Retina (tissue), 1 donor: ENCODE measurements at places on chromosomes 13 and 19.

GRCh38 chr19:14437578-14438140 is 4.6 kb downstream of the PKN1 start:
- no peak for DNase-seq

- DNase-seq: no peak
Measured at GRCh38 chr19:15437355-15438123, 12.2 kb downstream of the WIZ start.

DNA sequence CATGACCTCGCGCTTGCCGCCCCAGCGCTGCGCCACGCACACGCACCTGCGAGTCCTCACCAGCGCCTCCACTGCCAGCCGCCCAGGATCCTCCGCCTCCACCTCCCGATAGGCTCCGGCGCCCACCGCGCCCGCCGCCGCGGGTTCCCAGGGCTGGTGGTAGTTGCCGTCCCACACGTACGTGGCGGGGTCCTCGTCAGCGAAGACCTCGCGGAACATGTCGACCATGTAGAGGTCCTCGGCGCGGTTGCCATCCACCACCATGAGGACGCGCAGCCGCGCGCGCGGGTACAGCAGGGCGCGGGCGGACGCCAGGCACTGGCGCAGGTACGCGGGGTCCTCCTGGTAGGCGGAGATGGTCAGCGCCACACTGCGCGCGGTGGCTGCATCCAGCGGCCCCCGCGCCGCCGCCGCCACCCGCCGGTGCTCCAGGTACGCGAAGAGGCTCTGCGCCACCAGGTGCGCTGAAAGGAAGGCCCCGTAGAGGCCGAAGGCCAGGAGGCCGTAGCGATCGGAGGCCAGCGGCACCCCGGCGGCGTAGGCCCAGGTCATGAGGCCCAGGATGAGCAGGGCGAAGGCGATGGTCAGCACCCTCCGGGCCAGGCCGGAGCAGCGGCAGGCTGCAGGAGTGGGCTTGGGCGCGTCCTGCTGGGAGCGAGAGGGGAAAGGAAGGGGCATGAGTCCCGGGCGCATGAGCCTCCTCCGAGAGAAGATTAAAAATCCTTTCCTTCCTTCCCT is 4.4 kb downstream of the HAS1 start:
- DNase-seq: peak; percentile 77

DNA sequence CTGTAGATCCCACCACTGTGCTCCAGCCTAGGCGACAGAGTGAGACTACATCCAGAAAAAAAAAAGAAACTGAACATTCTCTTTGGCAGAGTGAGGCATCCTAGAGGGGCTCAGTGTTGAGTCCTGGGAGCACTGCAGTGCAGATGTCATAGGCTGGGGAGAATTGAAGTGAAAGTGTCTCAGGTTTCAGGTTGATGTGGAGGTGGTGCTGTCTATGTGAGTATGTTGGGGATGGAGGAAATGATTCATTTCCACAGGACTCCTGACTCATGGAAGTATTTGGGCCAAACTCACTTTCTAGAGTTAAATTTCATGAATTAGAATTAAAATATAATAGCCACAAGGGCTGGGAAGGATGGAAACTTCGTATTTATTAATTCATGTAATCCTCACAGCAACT is 134.4 kb upstream of the TSC22D1 start:
- no peak for DNase-seq

DNA sequence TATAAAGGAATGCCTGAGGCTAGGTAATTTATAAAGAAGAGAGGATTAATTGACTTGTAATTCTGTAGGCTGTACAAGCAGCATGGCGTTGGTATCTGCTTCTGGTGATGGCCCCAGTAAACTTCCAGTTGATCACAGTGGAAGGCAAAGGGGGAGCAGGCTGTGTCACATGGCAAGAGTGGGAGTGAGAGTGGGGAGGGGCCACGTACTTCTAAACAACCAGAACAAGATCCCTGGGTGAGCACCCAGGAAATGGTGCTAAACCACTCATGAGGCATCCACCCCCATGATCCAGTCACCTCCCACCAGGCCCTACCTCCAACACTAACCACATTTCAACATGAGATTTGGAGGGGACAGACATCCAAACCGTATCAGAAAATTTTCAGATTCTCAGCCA is 3.0 kb upstream of the RNF113B start:
- no peak for DNase-seq

GRCh38 chr13:79939689-79940088 is 401.2 kb downstream of the SPRY2 start:
- no peak for DNase-seq

DNA sequence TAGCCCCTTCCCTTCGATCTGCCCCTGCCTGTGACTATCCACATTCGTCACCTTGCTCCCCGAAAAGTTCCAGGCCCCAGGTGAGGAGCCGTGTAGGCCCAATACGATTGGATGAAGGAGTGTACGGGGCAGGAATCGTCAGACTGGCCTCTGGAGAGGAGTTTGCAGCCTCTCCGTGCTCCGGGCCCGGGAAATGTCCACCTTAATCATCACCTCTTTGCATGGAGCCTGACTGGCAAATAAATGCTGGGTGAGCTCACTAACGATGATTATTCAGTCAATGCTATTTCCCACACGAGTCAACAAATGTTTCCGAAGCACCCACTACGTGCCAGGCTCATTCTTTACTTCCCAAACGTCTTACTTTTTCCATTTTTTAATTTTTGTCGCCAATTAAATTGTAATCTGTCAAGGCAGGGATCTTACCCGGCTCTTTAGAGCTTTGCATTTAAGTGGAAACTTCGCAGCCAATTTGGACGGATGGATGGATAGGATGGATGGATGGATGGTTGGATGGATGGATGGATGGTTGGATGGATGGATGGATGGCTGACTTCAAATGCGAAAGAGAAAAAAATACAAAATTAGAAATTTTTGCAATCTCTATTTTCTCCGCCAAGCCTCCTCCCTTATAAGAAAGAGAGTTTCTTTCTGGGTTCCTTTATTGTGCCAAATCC is 45.8 kb downstream of the TGDS start:
- no peak for DNase-seq

DNA sequence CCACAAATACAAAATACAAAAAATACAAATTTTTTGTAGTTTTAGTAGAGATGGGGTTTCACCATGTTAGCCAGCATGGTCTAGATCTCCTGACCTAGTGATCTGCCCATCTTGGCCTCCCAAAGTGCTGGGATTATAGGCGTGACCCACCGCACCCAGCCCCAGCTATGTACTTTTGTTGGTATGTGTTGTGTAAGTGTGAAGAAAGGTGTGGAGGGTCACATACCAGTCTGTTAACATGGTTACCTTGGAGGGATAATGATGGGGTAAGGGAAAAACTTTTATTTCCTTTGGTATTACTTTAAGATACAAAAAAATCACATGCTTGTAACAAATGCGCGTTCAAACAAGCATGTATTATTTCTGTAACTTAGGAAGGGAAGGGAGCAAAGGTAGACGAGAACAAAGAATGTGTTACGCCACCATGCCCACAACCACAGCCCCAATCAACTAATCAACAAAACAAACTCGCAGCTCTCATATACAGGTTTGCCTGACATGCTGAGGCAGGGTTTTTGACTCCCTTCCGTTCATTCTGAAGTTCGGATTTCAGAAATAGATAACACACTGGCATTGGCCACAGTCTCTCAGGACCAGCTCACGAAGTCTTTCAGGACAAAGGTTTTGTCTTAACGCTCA is 13.5 kb upstream of the VWA8 start:
- DNase-seq: no peak

- no peak for DNase-seq
Measured at GRCh38 chr13:61765181-61765742, 349.6 kb upstream of the PCDH20 start.

DNA sequence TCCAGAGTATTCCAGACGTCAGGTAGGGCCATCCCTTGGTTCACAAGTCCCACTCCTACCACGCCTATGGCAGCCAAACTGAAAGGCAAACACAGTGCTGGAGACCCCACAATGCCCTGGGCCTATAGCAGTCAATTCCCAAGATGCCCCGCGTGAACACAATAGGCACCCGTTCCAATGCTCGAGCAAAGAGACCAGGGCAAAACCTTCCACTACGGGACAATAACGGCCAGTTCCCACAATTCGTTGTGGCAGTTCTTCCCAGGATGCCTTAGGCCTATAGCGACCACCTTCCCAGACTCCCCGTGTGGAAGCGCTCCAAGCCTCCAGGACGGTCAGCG is 538 bp downstream of the ZNF428 start:
- no peak for DNase-seq

DNA sequence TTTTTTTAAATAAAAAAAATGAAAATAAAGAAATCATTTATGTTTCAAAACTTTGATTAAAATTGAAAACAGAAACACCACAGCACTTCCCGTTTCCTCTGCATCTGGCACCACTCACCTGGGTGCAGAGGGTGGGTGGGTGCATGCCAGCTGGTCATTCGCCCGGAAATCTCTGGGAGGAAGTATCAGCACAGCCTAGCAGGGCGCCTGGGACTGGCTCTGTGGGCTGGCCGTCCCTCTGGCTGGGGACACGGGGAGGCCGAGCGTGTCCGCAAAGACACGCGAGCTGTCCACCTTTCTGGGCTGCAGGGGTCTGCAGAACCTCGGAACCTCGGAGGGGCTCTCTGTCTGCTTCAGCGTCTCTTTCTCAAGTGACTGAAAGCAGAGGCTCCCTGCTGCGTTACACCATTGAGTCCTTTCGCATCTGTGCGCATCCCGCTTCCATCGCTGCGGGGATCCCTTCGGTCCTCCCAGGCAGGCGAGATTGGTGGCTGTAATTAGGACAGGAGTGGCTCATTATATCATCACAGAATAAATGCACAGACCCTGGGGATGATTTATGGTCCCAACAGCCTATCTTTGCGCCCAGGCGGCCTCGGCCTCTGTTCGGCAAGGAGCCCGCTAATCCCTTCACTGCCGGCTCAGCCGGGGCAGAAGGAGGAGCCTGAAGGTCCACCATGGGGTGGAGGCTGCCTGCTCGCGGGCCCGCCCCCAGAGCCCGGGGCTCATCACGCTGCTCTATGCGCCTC is 17.2 kb downstream of the CRTC1 start:
- peak; percentile 87 for DNase-seq

DNA sequence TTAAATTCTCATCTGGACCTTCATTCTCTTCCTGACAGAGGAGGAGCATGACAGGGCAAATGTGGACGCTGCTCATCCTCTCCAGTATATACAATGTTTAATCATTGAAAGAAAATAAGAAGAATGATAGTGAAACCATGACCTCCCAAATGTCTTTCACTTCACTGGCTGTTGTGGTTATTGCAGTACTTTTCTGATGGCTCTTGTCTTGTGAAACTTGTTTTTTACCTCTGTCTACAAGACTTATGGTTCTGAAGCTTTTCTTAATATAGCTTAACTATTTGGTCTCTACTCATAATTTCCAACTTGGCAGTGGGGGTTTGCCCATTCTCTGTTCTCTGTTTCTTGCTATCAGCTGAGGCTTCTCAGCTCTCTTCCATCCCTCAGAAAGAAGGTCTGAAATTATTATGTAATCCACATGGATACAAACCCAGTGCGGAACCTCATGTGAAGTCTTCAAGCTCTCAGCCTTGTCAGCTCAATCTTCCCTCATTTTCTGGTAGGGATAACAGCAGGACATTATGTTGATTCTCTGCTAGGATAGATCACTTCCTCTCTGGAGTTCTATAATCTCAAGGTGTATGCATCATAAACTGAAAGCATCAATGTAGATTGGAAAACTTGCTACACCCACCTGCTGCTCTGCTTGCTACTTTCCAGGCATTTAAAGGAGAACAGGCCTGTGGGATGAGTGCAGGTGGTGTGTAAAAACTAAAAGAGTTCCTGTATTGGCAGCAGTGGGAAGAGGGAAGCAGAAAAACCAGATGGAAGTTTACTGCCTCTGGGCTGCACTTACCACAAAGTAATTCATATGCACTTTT is 250.3 kb upstream of the HTR2A start:
- DNase-seq: no peak

GRCh38 chr13:24984134-24984533 is 111.8 kb upstream of the PABPC3 start:
- DNase-seq: no peak

GRCh38 chr19:56348289-56348877 is 33.7 kb upstream of the ZSCAN5A start:
- DNase-seq: no peak

DNA sequence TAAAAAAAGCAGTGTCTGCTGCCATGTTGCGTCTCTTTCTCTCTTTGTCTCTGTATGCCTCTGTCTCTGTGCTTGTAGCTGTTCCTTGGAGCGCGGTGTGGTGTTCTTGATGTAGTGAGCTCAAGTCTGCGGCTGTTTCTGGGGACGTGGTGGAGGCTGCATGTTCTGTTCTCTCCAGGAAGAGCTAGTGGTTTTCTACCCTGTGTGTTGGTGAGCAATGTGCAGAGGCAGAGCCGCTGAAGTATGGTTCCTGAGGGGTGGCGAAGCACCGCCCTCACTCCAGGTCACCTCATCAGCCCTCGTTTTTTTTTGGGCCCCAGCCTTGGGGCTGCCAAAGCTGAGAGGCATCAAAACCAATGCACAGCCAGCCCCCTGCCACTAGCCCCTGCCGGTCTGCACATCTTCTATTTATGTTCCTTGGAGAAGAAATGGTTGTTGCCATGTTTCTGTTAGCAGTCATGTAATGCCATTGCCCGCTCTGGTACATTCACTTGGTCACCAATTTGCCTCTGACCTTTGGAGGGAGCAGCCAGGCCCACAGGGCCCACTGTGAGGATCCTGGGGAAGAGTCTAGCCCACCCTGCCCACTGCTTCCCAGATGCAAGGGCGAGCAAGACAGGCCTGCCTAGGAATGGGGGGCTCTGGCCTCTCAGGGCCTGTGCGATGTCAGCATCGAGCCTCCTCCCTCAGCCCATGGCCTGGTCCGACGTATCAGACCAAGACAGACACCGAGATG is 7.2 kb downstream of the HNRNPL start:
- no peak for DNase-seq

GRCh38 chr19:23801803-23802202 is 43.1 kb upstream of the ZNF681 start:
- no peak for DNase-seq

GRCh38 chr13:21050288-21051197 is 10.8 kb downstream of the LATS2 start:
- DNase-seq: no peak

DNA sequence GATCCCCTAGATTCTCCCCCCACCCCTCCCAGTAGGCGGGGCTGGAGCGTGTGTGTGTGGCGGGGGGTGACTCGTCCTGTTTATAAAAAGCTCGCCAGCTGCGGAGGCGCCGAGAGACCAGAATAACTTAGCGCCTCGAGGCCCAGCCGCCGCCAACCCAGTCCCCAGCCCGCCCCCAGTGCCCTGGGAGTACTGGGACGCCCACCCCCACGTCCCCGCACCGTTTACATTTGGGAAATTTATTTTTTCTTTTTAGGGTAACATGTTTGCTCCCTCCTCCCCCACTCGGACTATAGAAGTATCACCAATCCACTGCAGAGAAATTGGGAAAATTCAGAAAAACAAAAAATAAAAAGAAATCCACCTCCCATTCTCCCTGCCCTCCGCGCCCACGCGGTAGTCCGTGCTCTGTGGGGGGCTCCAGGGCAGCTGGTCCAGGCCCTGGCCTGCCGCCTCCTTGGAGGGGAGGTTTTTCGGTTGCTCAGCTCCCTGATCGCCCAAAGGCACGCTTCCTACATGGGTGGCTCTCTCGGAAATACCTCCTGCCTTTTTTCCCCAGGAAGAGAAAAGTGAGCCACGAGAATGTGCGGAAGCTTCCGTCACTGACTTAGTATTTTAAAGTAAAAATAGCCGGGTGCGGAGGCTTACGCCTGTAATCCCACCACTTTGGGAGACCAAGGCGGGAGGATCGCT is 1.5 kb upstream of the RAB3A start:
- DNase-seq: peak; percentile 51
